ENCODE measurements at places on chromosomes 3 and 15.

DNA sequence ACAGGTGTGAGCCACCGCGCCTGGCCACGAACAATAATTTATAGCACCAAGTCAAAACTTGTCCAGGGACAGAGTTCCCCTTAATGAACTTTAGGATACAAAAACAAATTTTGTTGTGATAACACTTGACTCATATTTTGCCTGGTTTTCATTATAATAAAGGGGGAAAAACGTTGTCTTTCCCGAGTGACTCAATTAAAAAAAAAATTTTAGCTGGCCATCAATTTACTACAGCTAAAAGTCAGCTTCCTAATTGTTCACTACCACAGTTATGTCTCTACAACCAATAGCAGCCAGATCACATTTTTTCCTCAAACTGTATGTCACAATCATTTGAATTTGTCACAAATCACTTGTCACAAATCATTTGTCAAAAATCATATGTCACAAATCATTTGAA is 116.0 kb downstream of the P3H2 start:
- no peak for DNase-seq

- no peak for DNase-seq
Observed at GRCh38 chr3:111852540-111852939, 6.5 kb upstream of the PHLDB2 start.

DNA sequence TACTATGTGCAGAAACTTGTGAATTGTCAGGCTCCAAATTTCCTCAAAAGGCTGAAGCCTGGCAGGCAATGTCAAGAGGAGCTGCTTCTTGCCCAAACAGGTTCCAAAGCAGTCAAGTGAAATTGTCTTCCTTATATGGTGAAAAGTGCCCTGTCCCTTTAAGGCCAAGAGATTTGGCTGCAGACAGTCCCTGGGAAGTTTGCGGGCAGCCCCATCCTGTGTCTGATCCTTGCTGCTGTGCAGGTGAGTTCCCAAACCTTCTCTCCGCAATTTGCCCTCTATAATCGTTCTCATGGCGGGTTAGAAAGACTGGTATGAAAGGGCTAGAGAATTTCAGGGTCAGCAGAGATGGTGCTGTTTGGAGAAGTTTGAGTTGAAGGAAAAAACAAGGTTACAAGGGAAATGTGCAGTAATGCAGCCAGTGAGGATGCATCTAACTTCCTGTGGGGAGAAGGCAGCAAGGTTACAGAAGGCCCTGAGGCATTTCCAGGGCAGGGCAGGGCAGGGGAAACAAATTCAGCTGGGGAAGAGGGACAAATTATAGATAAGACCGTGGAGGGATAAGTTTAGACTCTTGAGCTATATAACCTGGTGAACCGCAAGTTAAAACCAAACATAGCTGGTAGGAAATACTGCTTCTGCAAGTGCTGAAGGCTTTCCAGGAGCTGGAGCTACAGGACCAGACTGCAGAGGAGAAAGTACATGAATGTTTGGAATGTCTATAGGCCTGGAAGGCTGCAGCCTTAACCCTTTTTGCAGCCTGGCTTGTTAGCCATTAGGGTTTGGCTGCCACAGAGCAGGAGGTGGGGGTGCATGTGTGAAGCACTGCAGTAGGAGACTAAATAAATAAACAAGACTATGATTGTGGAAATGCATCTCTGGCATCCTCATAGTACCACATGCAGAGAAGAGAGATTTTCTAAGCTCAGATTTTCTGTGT is 256.2 kb upstream of the IL12A start:
- no peak for DNase-seq

DNA sequence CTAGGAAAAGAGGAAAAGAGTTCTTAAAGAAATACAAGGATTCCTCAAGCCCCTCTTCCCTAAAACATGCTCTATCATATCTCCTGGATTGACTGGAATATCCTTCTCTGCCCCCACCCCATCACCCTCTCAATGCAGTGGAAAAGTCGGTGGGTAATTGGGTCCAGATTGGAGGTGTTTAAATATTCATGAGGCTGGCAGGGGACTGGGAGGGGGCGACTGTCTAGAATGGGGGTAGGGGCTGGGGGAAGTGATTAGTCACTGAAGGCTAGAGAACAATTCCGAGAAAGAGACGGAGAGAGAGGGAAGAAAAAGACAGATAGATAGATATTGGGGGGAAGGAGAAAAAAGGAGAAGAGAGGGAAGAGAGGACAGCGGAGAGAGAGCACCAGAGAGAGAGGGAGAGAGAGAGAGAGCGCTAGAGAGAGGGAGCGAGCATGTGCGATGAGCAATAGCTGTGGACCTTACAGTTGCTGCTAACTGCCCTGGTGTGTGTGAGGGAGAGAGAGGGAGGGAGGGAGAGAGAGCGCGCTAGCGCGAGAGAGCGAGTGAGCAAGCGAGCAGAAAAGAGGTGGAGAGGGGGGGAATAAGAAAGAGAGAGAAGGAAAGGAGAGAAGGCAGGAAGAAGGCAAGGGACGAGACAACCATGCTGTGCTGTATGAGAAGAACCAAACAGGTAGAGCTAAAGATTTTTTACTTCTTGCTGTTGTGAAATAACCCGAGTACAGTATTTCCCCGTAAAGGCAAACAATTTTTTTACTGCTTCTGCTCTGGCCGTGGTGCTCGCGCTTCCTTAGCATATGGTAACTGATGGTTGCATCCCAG is at the start of gene GAP43:
Gene GAP43, plus strand, starts transcription at position 467 of the 825 bp plus-strand sequence. Its CDS starts 180 bp downstream, at position 647.
- DNase-seq, result peak; percentile 66

GRCh38 chr15:99753066-99753465 is 19.8 kb upstream of the LYSMD4 start:
- no peak for DNase-seq

- DNase-seq, result no peak
Observed at GRCh38 chr3:27623085-27623753, 98.9 kb downstream of the EOMES start.

- DNase-seq, result no peak
Observed at GRCh38 chr3:124281453-124282316, 289.8 kb upstream of the ROPN1 start.

DNA sequence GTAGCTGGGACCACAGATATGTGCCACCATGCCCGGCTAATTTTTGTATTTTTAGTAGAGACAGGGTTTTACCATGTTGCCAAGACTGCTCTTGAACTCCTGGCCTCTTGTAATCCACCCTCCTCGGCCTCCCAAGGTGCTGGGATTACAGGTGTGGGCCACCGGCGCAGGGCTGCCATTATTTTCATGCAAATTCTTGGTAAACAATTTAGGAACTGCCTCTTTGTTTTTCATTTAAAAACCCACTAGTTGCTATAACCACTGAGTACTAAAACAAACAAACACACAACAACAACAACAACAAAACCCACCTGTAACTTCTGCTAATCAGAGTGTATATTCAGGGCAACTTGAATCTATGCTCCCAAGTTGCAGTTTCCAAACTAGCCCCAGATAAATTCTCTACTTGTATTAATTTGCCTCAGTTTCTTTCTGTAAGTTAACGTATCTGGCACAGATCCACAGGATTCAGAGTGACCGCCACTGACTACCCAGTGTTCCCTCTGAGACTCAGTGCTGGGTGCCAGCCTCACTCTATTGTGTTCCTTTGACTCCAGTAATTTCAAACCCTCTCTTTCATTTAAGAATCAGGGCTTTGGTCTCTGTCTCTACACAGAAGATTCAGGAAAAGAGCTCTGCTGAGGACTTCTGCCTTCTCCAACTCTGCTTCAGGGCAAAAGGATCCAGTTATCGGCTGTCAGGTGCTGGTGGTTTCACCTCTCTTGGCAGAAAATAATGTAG is 18.6 kb upstream of the ZNF710 start:
- DNase-seq, result no peak

Measured in NCI-H1436 (cell line).